ENCODE measurements at places on chromosomes 5 and 9.

DNA sequence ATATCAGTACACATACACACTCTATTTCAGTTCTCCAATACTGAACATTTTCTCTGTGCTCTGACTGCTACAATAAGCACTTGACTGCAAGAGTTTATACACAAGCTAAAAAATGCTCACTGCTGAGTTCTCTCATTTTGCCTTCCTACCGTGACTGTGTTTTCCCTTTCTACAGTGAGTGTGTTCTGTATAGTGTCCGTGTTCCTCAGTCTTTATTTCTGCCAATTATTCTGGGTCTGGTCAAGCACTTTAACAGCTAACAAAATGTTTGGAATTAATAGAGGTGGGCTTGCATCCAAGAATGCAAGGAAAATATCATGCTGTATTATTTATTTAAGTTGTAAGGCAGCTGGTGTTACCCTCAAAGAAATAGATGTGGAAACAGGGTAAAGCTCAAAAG lies 217.0 kb upstream of the NREP start:
- no peak for DNase-seq

DNA sequence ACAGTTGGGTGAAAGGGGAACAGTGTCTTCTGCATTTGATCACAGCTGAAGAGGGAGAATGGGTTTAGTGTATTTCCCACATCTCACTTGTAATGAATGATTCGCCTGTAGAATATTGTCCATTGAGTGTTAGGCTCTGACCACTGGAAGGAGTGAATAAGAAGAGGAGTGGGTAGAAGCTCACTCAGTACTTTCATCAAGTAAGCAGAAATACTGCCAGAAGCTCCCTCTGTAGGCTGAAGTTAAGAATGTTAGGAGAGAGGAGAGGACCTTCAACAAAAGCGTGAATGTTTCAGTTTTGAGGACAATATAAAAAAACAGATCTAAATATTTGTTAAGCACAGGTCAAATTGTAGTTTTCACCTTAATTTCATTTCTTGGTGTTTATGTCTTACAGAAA lies 27.5 kb downstream of the FSD1L start:
- no peak for DNase-seq

DNA sequence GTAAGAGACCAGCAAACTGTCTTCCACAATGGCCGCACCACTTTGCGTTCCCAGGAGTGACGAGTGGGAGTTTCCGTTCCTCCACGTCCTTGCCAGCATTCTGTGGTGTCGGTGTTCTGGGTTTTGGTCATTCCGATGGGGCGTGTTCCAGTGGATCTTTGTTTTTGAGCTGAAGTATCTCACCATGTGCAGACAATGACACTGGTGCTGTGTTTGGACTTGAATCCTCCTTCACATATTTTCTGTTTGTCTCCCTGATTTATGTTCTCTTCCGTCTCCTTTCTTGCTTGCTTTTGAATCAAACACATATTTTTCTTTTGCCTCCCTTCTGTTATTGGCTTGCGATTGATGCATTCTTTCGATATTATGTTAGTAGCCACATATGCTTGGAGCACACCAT lies 60.8 kb upstream of the IRX4 start:
- DNase-seq = no peak

- DNase-seq = no peak
Measured at GRCh38 chr5:15902066-15902465, 277.5 kb downstream of the MARCHF11 start.

GRCh38 chr9:70801181-70801829 lies 320.1 kb downstream of the TRPM3 start:
- DNase-seq = no peak
